ENCODE measurements at places on chromosomes 1 and 21.
A peak's percentile ranks its signal among the peaks of the same experiment; 100 is the strongest.

GRCh38 chr21:16357994-16358393 is 628.2 kb downstream of the USP25 start:
- no peak for DNase-seq

DNA sequence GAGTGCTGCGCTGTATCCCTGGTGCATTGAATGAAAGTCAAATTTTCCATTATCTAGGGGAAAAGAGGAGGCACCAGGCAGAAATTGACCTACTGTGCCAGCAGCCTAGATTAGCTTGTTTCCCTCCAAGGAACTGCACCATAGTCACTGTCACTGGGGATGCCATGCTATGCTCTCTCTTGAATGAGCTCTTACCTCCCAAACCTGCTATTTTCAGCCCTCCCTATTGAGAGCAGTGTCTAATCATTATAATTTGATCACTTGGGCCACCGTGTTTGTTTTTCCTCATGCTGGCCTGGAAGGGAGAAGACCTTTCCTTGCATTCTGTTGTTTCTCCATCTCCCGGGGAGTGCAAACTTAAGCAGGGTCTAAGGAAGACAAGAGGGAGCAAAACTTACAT is 492.9 kb downstream of the SIPA1L2 start:
- no peak for DNase-seq

DNA sequence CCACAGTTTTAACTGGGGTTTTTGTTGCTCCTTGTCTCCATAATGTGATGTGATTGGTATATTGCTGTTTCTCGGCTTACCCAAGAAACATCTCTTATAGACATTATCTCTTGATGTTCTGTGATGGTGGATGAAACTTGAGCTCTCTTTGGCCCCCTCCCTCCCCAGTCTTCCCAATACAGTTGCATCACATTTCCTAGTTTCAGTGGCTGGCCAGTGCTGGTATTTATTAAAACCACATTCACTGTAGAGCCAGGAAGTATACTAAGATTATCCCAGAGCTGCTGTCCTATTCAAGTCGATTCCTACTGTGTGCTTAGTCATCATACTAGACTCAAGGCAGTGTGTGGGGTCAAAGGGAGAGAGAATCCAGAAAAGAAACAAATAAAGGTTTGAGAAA is 244.4 kb downstream of the KAZN start:
- no peak for DNase-seq

DNA sequence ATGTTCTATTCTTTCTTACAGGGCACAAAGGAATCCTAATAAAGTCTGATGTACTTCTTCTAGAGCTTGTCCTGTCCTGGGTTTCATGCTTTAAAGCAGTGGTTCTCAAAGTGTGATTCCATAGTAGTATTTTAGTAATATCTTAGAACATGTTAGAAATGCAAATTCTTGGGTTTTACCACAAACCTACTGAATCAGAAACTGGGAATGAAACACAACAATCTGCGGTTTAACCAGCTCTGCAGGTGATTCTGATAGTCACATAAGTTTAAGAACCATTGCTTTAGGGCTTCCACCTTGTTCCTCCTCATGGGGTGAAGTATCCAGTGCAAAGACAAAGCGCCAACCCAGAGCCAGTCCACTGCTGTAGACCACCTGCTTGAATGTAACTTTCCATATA is 41.1 kb downstream of the NGF start:
- no peak for DNase-seq

DNA sequence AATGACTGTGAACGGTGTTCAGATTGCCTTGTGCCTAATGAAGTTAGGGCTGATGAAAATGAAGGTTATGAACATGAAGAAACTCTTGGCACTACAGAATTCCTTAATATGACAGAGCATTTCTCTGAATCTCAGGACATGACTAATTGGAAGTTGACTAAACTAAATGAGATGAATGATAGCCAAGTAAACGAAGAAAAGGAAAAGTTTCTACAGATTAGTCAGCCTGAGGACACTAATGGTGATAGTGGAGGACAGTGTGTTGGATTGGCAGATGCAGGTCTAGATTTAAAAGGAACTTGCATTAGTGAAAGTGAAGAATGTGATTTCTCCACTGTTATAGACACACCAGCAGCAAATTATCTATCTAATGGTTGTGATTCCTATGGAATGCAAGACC is 96.6 kb downstream of the ZFYVE9 start:
- no peak for DNase-seq

GRCh38 chr1:207755846-207756693 is 4.2 kb downstream of the CD46 start:
- no peak for DNase-seq

DNA sequence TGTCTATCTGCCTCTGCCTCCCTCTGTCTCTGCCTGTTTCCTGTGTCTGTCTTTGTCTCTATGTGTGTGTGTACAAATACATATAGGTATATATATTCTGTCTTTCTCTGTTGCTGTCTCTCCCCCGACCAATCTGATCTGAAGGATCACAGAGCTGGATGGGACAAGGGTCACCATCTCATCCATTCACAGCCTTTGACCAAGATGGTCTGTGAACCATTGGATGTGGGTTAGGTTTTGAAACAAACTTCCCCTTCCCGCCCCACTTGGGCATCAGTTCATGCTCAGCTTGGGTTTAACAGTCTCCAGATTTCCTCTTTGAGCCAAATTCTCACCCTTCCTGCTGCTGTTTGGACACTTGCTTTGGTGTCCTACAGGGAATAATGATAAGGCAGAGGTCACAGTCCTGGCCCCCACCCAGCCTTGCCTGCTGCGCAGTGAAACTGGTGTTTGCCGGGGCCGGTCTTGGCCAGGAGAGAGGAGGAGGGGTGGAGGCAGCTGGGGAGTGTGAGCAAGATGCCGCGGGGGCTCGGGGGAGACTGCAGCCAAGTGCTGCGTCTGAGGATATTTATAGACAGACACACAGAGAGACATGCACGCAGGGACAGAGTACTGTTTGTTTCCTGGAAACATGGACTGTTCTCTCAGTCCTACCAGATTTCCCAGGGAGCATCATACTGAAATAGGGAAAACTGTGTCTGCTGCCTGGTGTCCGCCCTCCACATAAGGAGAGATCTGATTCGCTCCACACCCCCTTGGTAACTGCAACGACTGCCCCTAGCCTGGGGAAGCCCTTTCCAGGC is 27.0 kb upstream of the BTG2 start:
- peak; percentile 98 for DNase-seq

DNA sequence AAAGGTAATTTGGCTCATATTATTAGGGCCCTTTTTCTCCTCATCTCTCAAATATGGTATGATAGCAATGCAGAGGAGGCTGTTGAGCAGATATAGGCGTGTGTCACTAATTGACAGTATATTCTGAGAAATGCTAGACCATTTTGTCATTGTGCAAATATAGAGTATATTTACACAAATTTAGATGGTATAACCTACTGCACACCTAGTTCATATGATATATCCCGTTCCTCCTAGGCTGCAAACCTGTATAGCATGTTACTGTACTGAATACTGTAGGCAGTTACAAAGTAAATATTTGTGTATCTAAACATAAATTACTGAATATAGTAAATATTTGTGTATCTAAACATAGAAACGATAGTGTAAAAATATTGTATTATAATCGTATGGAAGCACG is 8.6 kb downstream of the ZBTB37 start:
- no peak for DNase-seq

All from ascending aorta (tissue), 2 donors.